CD4-positive, alpha-beta T cell treated with Interleukin-17A for 1 hour (primary cell): ENCODE measurements at places on chromosomes 16 and 17.

DNA sequence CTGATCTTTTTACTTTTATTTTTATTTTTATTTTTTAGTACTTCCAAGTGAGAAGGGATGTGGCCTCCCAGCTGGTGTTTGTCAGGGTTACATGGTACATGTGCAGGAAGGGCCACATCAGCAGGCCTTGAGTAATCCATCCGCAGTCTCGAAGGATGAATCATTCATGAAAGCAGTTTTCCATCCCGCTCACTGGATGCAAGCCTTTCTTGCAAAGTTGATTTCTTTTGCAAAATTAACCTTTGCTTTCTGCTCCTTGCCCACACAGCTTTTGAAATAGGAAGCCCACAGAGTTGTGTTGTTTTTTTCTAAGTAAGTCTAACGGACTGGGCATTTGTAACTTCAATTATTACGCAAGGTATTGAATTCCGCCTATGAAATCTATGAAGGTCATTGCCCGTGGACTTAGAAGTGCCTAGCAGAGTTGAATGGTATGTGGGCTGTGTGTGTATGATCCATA, 157.4 kb downstream of the PRKCA start:
- DNase-seq, result no peak

- DNase-seq, result no peak
Observed at GRCh38 chr17:27346228-27346899, 52.5 kb downstream of the WSB1 start.

DNA sequence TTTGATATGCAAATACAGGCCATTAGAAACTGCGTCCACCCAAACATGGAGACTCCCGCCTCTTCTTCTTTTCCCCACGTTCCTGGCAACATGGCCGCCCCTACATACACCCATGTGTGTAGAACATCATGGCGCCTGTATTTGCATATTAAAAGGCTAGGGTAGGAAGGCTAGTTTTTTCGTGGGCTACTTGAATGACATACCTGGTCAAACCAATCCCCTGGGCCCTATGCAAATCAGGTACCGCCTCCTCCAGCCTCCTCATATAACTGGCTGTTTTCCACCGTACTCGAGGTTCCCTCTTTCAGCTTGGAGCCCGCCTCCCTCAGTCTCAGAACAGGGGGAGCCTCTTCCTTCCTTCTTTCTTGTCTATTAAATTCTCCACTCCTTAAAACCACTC, 840 bp upstream of the CD300LB start:
- peak; percentile 49 for DNase-seq

DNA sequence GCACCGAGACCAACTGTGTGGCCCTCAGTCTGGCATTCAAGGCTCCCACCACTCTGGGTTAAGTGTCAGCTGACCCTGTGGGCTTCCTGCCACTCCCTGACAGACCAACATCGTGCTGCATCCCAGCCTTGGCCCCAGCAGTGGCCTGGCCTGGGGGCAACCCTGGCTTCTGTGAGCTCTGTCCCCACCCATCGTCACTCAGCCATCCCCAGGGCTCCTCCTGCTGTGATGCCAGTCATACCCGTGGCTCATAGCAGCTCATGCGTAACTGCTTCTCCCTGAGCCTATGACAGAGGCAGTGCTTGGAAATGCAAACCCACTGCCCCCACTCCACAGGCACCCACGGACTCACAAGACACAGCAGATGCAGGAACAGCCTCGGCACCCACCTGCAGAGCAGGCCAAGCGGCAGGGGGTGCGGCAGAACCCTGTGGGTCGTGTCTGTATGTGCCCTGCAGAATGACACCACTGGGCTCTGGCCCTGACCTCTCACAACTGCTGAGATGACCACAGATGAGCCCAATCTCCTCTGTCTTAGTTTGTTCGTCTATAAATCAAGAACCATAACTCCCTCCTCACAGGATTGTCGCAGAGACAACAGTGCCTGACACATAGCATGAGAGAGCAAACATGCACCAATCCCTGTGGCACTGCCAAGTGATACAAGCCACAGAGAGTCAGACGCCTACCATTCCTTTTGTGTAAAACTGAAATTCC, 26.6 kb downstream of the PIEZO1 start:
- no peak for DNase-seq

- peak; percentile 38 for DNase-seq
Observed at GRCh38 chr17:15999974-16000827, 577 bp downstream of the TTC19 start.

DNA sequence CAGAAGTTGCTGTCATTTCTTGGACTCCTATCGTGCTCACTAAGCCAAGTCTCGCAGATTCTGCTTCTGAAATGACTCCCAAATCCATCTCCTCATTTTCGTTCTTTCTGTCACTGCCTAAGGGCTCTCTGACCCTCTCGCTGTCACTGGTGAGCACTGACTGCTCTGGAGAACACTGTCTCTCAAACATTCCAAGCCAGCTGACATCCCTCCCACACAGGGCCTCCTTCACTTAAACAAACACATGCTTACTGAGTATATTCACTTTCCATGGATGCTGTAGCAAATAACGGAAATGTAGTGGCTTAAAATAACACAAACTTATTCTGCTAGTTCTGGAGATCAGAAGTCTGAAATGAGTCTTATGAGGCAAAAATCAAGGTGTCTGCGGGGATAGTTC, 18.8 kb downstream of the CACNG1 start:
- no peak for DNase-seq
